ENCODE measurements at places on chromosomes 7 and 10.

DNA sequence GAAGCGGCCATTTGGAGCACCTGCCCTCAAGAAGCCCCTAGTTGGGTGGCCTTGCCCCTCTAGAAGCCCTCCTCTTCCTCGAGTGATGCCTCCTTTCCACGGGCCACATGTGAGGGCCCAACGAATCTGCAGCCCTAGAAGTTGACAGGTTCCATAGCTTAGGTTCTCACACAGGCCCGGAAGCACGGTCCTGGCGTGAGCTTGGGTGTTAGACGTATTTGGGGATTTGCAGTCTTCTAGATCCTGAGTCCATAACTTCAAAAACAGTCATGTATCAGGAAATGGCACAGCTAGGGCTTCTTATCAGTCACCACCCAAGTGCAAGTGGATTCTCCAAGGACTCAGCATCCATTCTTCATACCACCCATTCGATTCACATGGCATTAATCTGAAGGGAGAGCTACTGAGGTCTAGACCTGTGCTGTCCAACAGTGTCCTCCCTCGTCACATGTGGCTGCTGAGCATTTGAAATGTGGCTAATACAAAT is 477 bp upstream of the FBXW4 start:
- no peak for DNase-seq

- DNase-seq, result no peak
Measured at GRCh38 chr7:8258166-8258565, 3.8 kb downstream of the ICA1 start.

DNA sequence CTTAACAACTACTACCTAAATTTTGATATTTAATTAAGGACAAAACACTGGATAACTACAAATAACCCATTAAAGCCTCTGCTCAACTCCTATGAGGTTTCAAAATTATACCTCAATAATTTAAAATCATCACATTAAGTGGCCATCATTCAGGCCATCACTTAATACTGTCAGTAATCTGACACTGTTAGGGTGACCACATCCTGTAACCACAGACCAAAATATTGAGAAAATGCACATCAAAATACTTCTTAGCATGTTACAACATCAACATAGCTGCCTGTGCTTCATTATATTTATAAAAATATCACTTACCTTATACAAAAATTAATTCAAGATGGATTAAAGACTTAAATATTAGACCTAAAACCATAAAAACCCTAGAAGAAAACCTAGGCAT is 23.3 kb downstream of the SEM1 start:
- DNase-seq, result no peak

GRCh38 chr10:129825826-129826225 is 138.2 kb downstream of the EBF3 start:
- DNase-seq, result no peak

GRCh38 chr7:38844952-38845563 is 63.9 kb downstream of the VPS41 start:
- DNase-seq, result no peak

DNA sequence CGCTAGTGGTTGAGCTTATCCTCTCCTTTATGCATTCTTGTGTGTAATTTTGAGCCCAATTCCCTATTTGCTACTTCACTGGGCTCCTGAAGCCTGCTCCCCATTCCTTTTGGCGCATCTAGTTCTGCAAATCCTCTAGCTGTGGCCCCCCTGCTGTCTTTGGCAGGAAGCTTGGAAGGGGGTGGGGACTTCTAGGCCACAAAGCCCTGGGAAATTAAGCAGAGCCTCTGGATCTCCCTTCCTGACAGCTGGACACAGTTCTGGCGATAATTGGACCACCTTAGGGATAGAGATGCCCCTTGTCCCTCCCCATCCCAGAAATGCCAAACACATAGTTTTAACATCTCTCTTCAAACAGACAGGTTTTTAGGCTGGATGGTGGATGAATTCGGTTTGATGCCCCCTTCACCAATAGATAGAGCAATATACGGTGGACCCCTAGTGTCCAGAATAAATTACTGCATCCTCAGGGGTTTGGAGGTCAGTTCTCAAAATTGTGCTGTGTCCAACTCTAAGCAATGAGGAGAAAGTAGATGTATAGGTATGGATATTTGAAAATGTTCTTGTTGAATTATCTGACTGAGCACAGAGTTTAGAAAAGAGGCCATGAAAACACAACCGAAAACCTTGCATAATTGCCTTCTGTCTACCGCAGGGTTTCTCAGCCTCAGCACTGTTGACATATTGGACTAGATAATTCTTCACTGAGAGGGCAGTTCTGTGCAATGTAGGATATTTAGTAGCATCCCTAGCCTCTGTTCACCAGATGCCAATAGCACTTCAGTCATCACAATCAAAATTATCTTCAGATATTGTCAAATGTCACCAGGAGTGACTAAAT is 75.5 kb downstream of the PAPSS2 start:
- DNase-seq, result no peak

- no peak for DNase-seq
Measured at GRCh38 chr10:78041170-78042057, 7.8 kb downstream of the RPS24 start.
